Activated naive CD8-positive, alpha-beta T cell treated with anti-CD3 and anti-CD28 coated beads, Interleukin-2, amount 10 ng/mL, durations not matched to agents 7 days and 5 days (primary cell): ENCODE measurements at places on chromosomes 12 and 14. TPM values are rescaled to one million over a fixed set of nuclear protein-coding genes. Genes with fewer than 3 reads are reported as not detected.

Gene CLEC9A
- not detected for total RNA-seq

Gene PIANP
- 1.1 TPM for total RNA-seq

Gene UTP20
- total RNA-seq = 11.3 TPM

DNA sequence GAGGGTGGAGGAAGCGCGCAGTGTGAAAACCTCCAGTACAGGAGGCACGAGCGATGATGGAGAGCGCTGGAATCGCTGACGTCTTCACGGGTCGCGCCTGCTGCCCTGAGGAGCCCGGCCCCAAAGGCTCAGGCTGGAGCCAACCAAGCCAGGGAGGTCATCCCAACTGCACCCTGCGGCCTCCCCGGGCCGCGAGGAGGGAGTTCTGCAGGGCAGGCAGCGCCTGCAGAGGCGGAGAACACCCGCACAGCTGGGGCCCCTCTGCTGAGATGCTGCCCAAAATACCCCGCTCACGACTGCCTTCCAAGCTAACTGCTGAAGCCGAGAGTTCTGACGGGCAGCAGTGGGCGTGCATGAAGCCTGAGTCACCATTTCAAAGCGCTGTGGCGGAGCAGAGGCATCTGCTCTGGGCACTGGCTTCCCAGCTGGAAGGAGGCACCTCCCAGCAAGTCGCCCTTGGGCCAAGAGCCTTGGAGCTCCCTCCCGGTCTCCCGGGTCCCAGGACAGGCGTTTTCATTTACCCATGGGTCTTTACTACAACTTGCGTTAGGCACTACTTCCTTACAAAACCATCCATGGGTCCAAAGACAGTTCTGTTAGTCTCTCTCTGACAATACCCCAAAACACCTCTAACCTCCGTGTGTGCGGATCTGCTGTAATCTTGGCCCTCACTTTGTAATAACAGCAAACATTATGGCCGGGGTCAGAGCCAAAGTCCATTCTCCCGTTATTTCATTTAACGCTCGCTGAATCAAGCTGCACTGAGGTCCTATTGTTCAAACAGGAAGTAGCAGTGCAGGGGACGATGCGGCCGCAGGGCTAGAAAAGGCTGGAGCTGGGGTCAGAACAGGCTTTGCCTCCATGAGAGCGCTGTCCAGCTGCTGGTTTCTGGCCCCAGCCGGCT, 60.1 kb upstream of the RIMBP2 start:
- DNase-seq = no peak
- no peaks in the 10 kb centered on the region for H3K36me3 ChIP-seq
- H3K4me3 ChIP-seq = peak overlapping the region; percentile 73
- H3K27me3 ChIP-seq = peaks cover 42% of the 10 kb centered on the region
- H3K4me1 ChIP-seq = peaks cover 4% of the 10 kb centered on the region
- H3K27ac ChIP-seq = no peak overlapping the region

- H3K4me3 ChIP-seq = no peak overlapping the region
- H3K27ac ChIP-seq = no peak overlapping the region
- peaks cover 2% of the 10 kb centered on the region for H3K36me3 ChIP-seq
- DNase-seq = no peak
- H3K4me1 ChIP-seq = no peaks in the 10 kb centered on the region
Observed at GRCh38 chr12:2282318-2282717, 229.5 kb downstream of the CACNA1C start.

- H3K4me1 ChIP-seq = peaks cover 58% of the 10 kb centered on the region
- H3K27ac ChIP-seq = peak overlapping the region; percentile 94
- peak; percentile 25 for DNase-seq
- H3K27me3 ChIP-seq = no peaks in the 10 kb centered on the region
- peak overlapping the region; percentile 74 for H3K4me3 ChIP-seq
Observed at GRCh38 chr14:92515546-92516343, 2.2 kb downstream of the RIN3 start.

DNA sequence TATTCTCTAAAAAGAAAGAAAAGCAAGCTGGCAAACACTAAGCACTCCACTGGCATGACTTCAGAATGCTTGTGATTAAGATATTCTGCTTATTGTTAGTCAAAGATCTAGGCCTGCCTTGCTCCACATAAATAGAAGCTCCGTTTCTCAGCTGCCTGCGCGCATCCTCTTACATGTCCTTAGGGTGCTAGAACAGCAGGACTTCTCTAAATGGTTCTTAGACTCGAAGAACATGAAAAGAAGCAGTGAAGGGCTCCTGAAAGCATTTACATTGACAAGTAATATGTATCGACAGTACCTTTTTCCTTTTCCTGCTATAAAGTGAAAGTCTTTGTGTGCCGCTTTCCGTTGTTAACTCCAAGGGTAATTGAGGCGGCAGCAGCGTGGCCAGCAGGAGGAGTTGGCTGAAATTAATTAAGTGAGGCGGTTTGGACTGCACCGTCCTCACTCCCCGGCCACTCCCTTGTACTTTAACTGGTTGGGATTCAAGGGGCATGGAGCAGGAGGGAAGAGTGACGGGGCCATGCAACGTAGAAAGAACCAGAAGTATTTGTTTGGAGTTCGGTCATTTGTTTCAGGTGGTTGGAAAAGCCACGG, 34.2 kb upstream of the OTX2 start:
- peaks cover 32% of the 10 kb centered on the region for H3K27me3 ChIP-seq
- H3K27ac ChIP-seq = no peak overlapping the region
- no peak for DNase-seq
- H3K4me3 ChIP-seq = no peak overlapping the region

DNA sequence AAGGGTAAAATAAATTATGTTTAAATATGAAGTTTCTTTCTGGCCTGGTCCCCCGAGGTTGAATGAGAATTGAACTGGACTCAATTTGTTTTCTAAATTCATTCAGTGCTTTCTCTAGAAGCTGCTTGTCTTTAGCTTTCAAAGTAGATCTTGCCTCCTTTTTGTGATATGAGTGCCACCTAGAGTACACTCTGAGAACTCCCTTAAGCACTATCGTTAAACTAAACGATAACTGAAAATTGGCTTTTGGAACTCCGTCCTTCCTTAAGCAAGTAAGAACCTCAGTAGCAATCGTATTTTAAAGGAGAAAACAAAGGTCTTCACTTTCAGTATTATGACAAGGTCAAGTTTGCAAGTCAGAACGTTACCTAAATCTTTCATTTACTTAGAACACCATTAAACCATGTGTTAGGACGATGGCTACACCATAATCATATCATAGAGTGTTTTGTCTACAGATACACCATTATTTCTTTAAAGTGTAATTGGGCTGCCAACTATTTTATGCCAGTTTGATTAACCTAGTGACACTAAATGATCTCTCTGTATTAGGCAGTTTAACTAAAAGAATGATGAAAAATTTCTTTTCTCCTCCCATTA, 364.8 kb downstream of the SNAPC1 start:
- no peaks in the 10 kb centered on the region for H3K36me3 ChIP-seq
- no peak overlapping the region for H3K27ac ChIP-seq
- no peak overlapping the region for H3K4me3 ChIP-seq
- peaks cover 74% of the 10 kb centered on the region for H3K27me3 ChIP-seq
- DNase-seq = no peak
- no peaks in the 10 kb centered on the region for H3K4me1 ChIP-seq

DNA sequence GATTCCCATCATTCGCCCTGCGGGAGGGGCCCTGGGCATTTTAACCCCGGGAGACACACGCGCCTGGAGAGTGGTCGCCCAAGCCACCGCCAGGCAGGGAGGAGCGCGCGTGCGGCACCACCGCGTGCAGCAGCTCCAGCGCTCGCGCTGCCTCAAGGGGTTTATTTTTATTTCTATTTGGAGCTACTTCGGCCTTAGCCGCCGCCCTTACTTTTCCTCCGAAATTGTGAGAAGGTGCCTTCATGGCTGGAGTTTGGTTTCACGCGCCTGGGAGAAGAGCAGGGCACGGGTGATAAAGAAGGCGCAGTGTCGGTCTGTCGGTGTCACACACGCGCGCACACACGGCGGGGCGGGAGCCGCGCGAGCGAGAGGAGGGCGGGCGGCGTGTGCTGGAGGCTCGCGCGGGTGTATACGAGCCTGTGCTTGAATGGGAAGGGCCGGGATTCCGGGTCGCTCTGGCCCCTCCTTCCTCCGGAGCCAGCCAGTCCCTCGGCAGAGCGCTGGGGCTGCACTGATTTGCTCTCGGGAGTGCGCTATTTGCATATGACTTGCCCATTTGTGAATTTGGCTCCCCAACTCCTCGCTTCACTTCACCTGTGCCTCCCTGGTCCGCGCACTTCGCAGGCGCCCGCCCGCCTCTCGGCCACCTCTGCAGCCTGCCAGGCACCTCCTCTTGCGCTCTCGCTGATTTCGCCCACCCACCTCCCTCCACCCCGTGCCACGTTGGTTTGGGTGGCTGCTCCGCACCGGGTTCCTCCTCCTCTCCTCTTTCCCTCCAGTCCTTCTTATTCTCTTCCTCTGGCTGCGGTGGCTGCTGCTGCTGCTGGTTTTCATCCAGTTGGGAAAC, 932.3 kb downstream of the DIO2 start:
- peaks cover 53% of the 10 kb centered on the region for H3K27me3 ChIP-seq
- H3K27ac ChIP-seq = no peak overlapping the region

GRCh38 chr14:50397390-50398188, 908 bp upstream of the CDKL1 start:
- H3K4me1 ChIP-seq = peaks cover 17% of the 10 kb centered on the region
- H3K36me3 ChIP-seq = peaks cover 2% of the 10 kb centered on the region
- peaks cover 4% of the 10 kb centered on the region for H3K27me3 ChIP-seq
- peak overlapping the region; percentile 10 for H3K27ac ChIP-seq
- peak overlapping the region; percentile 83 for H3K4me3 ChIP-seq
- no peak for DNase-seq

GRCh38 chr12:110004598-110004997, 5.4 kb downstream of the ANKRD13A start:
- peaks cover 42% of the 10 kb centered on the region for H3K36me3 ChIP-seq
- peak overlapping the region; percentile 32 for H3K4me3 ChIP-seq
- no peaks in the 10 kb centered on the region for H3K27me3 ChIP-seq

DNA sequence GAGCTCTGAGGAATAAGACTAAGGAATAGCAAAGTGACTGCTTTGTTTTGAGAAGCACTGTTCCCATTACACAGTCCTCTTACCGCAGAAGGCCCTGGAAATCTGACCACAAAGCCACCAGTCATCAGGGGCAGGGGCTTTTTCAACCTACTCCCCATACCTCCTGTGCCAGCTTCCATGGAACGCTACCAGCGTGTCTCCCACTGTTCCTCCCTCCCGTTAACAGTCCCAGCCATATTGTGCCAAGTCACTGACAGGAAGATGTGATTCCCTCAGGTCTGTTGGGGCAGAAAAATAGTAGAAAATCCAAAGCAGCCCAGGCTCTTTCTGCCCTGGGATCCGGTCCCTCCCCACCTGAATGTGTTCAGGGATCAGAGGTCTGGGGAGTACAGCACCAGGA, 46.6 kb upstream of the VPS33A start:
- H3K4me1 ChIP-seq = no peaks in the 10 kb centered on the region
- no peak overlapping the region for H3K27ac ChIP-seq
- peaks cover 15% of the 10 kb centered on the region for H3K36me3 ChIP-seq
- no peak for DNase-seq

DNA sequence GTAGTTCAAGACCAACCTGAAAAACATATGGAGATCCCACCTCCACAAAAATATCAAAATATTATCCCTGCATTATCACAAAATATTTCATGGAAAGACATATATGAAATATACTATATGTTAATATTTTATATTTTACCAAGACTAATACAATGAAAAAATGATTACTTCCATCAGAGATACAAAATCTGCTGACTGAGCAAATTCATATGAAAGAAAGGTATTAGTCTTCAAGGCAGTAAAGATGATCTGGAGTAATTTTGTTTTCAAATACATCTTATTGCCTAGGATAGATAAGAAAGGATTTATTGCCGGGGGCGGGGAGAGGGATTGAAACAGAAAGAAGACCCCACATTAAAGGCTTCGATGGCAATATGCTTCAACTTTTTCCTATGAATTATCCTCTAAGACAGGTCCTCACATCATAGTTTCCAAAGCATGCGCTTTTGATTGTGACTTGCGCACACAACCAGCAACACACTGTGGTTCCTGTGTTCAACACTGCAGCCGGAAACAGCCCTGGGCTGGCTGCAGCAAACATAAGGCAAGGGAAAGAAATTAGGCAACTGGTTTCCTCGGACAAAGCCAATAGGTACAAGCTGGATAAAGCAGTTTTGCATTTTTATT, 83.2 kb downstream of the SPPL3 start:
- peaks cover 16% of the 10 kb centered on the region for H3K4me1 ChIP-seq
- H3K36me3 ChIP-seq = peaks cover 1% of the 10 kb centered on the region
- no peak for DNase-seq
- H3K27ac ChIP-seq = no peak overlapping the region
- peak overlapping the region; percentile 12 for H3K4me3 ChIP-seq

- peaks cover 38% of the 10 kb centered on the region for H3K4me1 ChIP-seq
- peak overlapping the region; percentile 89 for H3K27ac ChIP-seq
- peaks cover 36% of the 10 kb centered on the region for H3K36me3 ChIP-seq
Observed at GRCh38 chr14:24436355-24437019, 6.1 kb downstream of the SDR39U1 start.

GRCh38 chr12:61610143-61610542, 650.1 kb upstream of the USP15 start:
- no peaks in the 10 kb centered on the region for H3K4me1 ChIP-seq
- H3K27me3 ChIP-seq = no peaks in the 10 kb centered on the region
- H3K4me3 ChIP-seq = no peak overlapping the region
- DNase-seq = no peak
- no peak overlapping the region for H3K27ac ChIP-seq

GRCh38 chr14:84704601-84705000, 825.3 kb upstream of the FLRT2 start:
- H3K4me1 ChIP-seq = no peaks in the 10 kb centered on the region
- no peaks in the 10 kb centered on the region for H3K36me3 ChIP-seq
- H3K4me3 ChIP-seq = no peak overlapping the region
- H3K27ac ChIP-seq = no peak overlapping the region
- H3K27me3 ChIP-seq = no peaks in the 10 kb centered on the region
- no peak for DNase-seq

DNA sequence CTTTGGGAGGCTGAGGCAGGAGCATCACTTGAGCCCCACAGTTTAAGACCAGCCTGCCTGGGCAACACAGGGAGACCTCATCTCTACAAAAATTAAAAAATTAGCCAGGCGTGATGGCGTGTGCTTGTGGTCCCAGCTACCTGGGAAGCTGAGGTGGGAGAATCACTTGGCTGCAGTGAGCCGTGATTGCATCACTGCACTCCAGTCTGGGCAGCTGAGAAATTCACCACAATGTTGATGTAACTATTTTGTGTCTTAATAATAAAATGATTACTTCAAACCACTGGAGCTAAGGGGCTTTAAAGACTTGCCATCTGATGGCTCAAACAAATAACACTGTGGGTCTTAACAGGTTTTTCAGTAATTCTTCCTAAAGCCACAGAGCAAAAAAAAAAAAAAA, 10.8 kb downstream of the ERH start:
- no peak overlapping the region for H3K27ac ChIP-seq
- DNase-seq = no peak
- H3K36me3 ChIP-seq = peaks cover 51% of the 10 kb centered on the region
- H3K4me1 ChIP-seq = peaks cover 29% of the 10 kb centered on the region
- no peaks in the 10 kb centered on the region for H3K27me3 ChIP-seq
- no peak overlapping the region for H3K4me3 ChIP-seq
